ENCODE measurements at places on chromosomes 2 and 18.

DNA sequence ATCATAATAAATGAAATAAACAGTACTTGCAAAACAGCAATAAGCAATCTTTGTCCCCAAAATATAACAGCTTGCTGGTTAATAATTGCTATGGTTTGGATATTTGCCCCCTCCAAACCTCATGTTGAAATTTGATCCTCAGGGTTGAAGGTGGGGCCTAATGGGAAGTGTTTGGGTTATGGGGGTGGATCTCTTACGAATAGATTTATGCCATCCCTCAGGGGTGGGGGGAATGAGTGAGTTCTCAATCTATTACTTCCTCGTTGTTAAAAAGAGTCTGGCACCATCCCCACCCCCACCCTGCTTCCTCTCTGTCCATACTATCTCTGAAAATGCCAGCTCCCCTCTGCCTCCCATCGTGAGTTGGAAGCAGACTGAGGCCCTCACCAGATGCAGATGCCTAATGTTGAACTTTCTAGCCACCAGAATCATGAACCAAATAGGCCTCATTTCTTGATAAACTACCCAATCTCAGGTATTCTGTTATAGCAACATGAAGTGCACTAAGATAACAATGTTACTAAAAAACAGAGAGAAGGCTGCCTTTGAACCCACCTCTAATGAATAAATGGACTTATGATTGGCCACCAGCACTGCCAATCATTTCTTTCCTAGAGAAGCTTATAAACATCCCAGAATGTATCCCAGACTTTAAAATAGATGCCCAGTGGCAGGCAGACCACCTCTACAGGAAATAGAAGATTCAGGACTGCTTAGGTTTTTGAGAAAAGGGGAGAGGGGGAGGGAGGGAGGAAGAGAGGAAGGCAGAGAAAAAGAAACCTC, 90.1 kb downstream of the ALPK2 start:
- DNase-seq = no peak

GRCh38 chr2:131577812-131578211, 50.1 kb downstream of the CCDC74A start:
- no peak for DNase-seq

DNA sequence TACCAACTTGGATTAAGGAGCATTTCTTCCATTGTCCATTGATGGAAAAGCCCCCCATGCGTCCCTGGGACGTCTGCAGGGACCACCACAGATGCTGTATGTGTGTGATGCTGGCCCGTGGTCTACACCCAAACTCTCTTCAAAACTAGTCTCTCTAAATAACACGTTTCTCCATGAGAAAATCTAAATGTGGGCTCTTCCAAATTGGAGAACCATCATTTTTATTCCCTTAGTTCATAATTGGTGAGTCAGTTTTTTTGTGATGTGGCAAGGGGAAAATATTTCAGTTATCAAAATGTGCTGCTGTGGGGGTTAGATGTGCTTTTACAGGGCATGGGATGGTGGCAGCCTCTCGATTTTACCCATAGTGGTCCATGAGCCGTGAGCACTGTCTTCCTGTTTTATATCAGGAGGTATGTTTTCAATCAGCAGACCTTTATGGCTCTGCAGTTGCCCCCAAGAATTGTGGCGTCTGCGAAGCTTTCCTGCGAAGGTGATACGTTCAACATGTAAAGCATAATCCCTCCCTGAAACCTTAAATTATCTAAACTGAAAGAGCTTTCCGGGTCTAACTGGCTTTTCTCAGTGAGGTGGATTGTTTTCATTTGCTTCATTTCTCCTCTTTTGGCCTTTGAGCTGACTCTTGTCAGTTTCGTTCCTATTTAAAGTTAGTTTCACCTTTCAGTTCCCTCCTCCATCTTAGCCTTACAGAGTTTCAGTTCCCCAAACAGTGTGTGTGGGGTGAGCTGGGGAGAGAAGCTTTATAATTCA, 78.4 kb downstream of the SETBP1 start:
- peak; percentile 85 for DNase-seq

- no peak for DNase-seq
Measured at GRCh38 chr2:168416555-168416954, 39.5 kb upstream of the CERS6 start.

- DNase-seq = no peak
Measured at GRCh38 chr2:226796840-226797288, 2.8 kb downstream of the IRS1 start.

DNA sequence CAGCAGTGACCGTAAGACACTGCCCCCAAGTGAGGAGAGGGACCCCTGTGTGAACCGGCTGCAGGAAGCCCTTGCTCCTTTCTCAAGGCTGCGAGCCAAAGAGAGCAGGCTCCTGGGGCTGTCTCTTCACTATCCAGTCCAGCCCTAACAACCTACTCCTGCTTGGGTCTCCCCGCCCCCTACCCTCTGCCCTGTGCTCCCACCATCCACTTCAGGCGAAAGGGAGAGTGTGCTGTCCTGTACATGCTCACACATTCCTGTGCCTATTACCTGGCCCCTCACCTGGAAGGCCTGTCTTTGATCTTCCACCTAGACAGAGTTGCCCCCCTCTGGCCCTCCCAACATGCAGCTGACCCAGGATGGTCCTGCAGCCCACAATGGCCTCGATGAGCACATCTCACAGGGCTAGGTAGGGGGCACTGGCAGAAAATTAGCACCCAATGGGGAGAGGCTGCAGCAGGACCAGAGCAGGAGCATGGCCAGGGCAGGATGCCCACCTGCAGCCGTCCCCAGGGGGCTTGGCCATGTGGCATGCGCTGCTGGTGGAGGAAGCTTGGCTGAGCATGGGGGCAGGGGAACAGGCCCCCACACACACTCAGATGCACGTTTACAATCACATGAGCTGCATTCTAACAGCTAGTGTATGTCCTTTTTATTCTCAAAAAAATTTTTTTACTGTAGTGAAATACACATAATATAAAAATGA, 93.5 kb downstream of the POLR1A start:
- no peak for DNase-seq

- no peak for DNase-seq
Measured at GRCh38 chr2:219638217-219638947, 11.0 kb downstream of the SLC4A3 start.

GRCh38 chr2:12715258-12716031, 1.3 kb upstream of the TRIB2 start:
- no peak for DNase-seq

DNA sequence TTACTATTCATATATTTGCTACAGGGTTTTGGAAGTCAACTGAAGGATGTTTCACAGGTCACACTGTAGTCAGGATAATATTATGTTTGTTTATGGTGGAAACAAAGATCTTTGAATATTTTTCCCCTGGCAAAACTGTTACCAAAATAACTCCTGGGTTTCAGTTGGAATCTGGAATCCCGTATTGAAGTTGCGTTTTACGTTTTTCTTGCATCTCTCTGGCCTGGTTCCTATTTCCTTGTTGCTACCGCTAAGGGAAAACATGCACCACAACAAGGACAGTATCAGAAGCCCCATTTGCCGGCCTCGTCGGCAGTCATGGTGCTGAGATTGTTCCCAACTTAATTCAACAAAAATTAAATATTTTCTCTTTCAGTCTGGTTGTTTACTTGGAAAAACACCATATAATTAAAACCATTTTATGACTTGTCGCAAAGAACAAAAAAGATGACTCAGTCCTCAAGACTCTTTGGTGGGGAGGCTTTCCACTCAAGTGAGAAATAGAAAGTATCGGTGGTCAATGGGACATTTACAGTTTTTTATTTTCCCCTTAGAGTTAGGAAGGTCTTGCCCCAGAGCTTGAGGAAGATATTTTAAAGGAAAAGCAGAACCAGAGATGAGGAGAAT, 42.3 kb downstream of the EN1 start:
- no peak for DNase-seq

DNA sequence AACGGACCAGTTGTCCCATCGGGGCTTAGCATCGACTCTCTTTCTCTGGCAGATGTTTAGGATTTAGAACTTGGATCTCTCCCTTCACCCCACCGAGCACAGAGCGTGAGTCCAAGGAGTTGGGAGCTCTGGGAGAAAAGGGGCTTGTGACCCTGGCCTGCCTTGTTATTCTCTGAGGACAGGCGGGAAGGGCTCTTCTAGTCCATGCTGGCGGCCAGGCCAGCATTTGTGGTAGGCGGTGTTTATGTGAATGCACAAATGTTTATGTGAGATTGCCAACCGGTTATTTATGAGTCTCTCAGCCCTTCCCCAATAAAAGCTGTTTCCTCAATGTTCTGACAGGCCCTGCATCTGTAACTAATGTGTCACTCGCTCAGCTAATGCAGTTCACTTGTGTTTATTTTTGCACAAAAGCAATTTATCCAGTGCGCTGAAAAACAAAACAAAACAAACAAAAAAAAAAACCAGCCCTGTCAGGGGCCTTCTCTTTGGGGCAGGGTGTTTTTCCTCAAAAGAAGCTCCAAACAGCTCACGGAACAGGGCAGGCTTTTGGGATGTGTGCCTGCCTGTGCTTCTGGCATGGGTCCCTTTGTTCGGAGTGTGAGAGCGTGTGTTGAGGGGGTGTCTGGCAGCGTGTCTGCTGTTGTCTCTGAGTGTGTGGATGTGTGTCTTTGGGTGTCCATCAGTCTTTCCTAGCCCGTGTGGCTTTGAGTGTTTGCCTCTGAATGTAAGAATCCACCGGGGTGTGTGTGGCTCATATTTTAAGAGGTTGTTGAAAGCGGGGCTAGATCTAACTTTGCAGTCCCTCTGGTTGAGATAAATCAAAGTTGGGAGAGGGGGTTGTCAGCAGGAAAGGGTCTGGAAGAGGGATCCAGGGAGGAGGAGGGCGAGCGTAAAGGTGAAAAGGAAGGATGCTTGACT, 52.8 kb upstream of the HAAO start:
- DNase-seq = no peak

DNA sequence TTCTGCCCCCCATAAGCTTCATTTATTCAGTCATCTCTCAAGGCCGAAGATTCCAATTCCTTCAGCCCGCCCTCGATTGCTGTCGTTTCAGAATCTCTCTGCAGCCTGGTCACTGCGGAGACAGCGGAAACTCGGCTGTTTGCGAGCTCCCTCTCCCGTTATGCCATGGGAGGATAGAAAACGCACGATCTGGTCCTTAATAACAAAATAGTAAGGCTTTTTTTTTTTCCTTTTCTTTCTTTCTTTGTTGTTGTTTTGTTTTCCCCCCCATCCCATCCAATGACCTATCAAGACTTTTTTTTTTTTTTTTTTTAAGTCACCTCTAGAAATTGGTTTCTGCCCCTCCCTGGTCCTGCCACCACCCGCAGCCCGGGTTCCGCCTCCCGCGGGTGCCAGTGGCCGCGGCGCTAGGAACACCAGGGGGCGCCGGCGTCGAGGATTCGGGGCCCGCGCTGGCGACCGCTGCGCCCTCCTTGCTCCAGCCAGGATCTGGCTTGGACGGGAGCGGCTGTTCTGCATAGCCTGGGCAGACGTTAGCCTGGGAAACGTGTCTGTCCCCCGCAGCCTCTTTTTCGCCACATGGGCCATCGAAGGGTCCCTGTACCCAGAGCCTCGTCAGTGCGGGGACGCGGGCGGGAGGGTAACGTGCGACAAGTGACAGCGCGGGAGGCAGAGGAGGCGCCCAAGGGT, 10.1 kb downstream of the CPLX4 start:
- peak; percentile 71 for DNase-seq

- no peak for DNase-seq
Measured at GRCh38 chr18:34042423-34043146, 182.1 kb downstream of the NOL4 start.

DNA sequence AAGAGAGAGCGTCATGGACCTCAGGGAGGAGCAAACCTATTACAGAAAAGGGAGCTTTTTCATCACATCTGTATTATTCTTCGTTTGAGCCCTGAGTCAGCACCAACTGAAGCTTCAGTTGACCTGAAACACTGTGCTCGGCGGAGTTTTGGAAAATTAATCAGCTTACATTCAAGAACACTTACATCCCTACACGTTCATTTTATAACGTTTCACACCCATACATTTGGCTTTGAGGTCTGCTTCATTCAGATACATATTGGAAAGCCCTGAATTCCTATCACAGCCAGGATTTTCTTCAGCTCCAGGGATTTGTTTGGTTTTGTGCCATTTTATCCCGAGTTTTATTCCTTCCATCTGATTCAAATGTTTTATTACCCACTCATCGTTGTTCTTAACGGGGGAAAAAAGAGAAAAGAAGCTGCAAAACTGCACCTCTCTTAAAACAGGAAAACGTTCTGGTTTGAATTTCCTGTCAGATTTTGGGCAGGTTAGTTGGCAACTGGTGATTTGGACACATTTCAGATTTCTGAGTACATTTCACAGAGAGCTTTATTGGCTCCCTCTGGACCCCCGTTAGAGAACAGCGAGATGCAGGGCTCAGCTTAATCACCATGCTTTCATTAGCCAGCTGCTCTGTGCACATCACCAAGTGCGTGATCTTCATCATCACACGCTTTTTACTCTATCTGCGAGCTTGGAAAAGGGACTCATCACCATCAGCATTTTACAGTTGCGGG, 88.8 kb downstream of the CDC42EP3 start:
- no peak for DNase-seq

DNA sequence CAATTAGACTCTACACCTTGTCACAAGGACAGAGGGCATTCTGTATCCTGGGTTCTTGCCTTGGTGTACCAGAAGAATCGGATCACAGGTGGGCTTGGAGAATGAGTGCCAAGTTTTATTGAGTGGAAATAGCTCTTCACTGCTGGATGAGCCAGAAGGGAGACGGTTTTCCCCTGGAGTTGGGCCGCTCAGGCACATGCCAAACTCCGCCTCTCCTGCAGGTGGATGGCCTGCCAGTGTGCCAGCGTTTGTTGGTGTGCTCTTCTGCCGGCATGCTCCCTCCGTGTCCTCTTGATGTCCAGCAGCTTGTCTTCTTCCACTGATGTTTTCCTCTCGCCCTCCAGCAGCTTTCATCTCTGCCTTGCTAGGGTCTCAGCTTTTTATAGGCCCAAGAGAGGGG, 115.5 kb upstream of the RAB27B start:
- no peak for DNase-seq

DNA sequence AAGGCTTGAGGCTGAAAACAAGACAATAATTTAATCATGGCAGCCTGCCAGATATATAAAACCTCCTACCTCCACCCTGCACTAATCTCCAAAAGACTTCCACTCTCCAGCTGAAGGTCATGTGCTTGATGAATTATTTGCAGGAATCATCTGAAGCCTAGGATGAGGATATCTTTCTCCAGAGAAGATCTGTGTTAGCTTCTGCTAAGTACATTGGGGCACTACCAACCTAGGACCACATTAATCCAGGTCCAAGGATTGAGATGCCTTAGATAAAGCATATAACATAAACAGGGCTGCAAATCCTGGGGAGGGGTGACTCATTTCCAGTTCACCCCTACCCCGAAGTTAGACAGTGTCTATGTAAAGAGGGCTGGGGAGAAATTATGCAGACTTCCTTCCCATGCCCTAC, 80.5 kb upstream of the FRZB start:
- DNase-seq = no peak

DNA sequence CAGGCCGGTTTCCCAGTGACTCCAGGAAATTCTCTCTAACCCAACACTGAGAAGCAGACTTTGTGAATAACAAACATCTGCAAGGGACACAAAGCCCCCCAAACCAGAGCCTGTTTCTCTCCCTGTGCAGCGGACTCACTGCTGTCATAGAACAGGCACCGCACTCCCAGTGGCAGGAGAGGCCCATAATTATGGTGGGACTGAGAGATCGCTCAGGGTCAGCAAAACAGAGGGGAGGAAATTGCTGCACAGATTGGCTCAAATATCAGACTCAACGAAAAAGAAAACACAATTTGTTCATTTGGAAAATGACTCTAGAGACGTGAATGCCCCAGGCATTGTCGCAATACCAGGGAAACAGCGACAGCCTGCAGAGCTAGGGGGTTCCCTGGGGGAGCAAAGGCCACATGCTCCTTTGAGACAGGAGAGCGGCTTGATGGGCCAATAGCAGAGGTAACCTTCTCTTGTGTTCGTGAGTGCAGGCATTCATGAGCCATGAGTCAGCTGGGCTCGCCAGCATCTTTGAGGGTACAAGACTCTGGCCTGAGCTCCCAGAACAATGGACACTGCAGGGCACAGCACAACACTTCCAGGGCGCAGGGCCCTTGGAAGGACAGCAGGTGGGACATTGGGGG, 143.3 kb upstream of the KLHL29 start:
- no peak for DNase-seq

Measured in suppressor macrophage treated with lipopolysaccharide for 1 hour (primary cell).